Hematopoietic multipotent progenitor cell treated with erythropoietin and hydrocortisone succinate and interleukin-3 and kit ligand, for 17 days (in vitro differentiated cells): ENCODE measurements at places on chromosomes 1 and 21.

DNA sequence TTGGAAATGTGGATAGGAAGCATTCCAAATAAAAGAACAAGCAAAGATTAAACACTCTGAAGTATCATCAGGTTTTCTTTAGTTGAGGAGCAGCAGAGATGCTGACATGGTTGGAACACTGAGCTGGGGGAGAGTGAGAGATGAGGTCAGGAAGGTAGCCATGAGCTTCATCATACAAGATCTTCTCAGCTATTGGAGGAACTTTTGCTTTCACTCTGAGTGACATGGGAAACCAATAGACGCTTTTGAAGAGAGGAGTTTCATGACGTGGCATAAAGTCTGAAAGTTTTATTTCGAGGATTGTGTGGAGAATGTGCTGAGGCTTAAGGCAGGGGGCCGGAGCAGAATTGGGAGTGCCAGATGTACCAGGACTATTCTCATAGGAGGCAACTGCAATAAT, 616.2 kb upstream of the CAMK1G start:
- no peak for DNase-seq

GRCh38 chr1:228697207-228698016, 37.9 kb upstream of the RHOU start:
- DNase-seq: no peak

- DNase-seq: no peak
Measured at GRCh38 chr1:204651843-204652421, 33.6 kb downstream of the LRRN2 start.

GRCh38 chr21:15617964-15618363, 111.8 kb upstream of the USP25 start:
- no peak for DNase-seq

DNA sequence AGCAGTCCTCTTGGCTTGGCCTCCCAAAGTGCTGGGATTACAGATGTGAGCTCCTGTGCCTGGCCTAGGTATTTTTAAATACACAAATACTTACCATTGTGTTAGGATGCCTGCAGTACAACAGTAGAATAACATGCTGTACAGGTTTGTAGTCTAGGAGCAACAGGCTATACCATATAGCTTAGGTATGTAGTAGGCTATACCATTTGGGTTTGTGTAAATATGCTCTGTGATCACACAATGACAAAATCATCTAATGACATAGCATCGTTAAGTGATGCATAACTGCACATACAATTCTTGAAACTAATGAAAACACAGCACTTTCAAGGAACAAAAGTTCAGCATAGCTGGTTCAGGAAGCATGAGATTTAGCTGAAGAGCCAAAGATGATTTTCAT, 12.7 kb downstream of the POU2F1 start:
- DNase-seq: no peak

- no peak for DNase-seq
Measured at GRCh38 chr1:208541225-208541855, 297.2 kb upstream of the PLXNA2 start.

DNA sequence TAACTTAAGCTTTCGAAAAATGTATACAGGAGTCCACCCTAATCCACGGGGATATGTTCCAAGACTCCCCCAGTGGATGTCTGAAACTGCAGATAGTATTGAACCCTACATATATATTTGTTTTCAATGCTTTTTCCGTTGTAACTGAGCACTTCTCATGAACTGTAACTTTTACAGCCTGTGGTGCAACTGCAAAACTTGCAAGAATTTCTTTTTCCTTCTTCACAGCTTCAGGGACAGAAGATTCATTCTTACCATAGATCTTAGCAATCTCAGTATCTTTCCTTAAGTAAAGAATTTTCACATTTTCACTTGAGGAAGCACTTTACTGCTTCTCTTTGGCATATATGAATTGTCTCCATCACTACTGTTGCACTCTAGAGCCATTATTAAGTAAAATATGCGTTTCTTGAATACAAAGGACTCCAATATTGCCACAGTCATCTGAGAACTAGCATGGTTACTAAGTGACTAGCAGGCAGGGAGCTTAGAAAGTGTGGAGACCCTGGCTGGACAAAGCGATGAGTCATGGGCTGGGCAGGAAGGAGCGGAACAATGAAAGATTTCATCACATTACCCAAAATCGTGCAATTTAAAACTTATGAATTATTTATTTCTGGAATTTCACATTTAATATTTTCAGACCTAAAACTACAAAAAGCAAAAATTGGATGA, 14.1 kb downstream of the DPYD start:
- no peak for DNase-seq

DNA sequence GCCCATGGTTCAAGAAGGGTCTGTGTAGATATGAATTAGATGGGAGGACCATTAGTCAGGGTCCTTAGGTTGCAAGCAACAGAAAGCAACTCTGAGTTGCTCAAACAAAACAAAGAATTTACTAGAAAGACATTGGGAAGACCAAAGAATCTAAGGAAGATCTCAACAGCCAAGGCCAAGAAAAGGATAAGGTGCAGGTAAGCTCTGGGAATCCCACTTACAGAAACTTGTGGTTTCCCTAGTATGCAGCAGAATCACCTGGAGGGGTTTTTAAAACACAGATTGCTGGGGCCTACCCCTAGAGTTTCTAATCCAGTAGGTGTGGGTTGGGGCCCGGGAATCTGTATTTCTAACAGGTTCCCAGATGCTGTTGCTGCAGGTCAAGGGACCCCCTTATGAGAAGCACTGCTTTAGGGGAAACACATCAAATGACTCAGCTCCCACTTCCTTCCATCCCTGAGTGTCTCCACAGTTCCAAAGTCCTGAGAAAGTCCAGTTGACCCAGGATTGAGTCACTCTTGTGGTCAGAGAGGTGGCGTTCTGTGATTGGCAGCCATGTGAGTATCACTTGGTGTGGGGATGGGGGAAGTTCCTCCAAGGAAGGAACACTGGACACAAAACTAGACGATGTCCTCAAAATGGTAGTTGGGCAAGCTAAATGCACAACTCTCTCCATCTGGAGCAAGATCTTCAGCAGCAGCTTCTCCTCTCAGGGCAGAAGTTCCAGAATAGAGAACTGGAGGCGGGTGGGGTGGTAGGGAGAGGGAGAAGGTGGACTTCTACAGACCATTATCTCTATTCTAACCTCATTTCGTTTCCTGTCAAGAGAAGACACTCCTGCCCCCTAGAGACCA, 24.2 kb upstream of the EYA3 start:
- peak; percentile 24 for DNase-seq

- no peak for DNase-seq
Measured at GRCh38 chr1:56811331-56811730, 7.9 kb downstream of the FYB2 start.

DNA sequence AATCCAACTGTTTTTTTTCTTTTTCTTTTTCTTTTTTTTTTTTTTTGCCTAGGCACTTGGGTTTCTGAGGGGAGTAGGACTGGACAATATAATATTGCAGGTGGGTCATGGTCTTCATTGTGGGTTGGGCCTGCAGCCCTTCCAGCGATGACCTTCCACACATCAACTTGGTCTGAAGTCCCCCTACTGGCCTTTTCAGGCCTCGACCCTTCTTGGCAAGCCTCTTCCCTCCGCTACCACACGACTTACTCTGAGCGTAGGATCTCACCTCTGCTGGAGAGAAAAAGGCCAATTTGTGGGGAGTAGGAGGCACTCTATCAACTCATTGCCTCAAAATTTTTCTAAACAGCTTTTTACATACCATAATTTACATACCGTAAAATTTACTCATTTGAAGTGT, 51.1 kb upstream of the GRIK3 start:
- no peak for DNase-seq

DNA sequence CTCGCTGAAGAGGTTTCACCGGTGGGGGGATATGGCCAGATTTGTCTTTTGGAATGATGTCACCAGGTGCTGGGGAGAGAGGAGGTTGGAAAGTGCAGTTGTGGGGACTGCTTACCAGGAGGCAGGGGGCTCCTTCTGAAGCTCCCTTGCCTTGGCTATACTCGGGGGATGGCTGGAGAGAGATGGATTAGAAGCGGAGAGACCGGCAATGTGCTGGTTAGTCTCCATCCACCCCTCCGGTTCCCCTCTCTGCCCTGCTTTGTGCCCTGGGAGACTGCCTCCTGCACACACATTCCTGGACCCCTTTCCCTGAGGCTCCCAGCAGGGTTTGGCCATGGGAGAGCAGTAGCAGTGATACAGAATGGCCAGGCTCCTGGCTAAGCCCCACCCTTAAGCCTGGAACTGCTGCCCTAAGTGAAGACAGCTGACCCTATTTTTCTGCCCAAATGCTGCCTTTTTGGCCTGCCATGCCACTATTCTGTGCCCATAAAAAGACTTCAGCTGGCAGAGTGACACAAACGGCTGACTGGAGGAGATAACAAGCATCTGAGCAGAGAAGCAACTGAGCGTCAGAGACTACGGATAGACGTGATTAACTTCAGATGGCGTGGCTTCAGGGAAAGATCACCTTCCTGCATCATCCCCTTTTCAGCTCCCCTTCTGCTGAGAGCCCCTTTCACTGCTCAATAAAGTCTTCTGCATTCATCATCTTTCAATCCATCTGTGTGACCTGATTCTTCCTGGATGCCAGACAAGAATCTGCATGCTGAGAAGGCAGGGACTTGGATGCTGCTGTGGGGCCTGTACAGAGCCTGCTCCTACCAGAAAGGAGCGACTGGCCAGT, 14.5 kb upstream of the VPS13D start:
- DNase-seq: peak; percentile 46

DNA sequence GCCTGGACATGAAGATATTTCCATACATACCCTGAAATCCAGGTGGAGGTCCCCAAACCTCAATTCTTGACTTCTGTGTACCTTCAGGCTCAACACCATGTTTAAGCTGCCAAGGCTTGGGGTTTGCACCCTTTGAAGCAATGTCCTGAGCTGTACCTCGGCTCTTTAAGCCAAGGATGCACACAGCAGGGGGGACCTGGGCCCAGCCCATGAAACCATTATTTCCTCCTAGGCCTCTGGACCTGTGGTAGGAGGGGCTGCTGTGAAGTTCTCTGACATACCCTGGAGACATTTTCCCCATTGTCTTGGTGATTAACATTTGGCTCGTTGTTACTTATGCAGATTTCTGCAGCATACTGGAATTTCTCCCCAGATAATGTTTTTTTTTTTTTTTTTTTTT, 184.3 kb upstream of the RGS18 start:
- no peak for DNase-seq

DNA sequence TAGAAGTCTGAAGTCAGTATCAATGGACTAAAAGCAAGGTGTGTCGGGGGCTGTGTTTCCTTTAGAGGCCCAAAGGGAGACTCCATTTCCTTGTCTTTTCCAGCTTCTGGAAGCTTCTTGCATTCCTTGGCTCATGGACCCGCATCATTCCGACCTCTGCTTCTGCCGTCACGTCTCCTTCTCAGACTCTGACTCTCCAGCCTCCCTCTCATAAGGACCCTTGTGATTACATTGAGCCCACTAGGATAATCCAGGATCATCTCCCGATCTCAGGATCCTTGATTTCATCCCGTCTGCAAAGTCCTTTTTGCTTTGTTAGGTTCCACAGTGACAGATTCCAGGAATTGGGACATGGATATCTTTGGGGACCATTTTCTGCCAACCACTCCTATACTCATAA, 265.8 kb upstream of the CSF3R start:
- DNase-seq: no peak
